ENCODE measurements at places on chromosomes 16 and 17. TPM values are rescaled to one million over a fixed set of nuclear protein-coding genes. Genes with fewer than 3 reads are reported as not detected.
A peak's percentile ranks its signal among the peaks of the same experiment; 100 is the strongest.

DNA sequence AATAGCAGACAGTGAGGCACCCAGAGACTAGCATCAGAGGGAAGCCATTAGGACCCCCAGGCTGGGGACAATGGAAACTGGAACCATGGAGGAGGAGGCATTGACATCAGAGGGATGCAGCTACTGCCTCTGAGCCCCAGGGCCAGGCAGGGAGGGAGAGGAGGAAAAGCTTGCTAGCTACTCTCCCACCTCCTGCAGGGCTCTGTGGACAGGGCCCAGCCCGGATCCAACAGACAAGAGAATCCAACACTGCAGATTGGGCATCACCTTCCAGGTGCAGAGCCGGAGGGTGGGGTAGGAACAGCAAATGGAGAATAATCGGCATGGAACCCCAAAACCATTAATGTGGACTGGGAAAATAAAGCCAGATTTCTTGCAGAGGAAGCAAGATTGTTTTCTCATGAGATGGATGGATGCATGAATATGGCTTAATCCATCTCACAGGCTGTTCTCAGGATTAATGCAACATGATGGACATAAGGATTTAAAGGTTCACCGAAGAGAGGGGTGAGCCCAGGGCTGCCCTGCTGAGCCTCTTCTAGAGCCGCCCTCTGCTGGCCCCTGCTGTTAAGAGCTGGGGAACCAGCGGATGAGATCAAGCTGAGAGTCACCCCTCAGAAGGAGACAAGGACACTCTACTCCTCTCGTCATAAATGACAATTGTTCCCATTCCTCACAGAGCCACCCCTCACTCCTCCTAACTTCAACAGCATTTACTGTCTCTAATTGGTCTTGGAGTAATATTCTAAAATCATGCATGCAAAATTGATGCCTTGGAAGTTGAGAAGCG lies 48.8 kb downstream of the DNAH3 start:
- peak; percentile 61 for DNase-seq

- DNase-seq = no peak
Measured at GRCh38 chr16:84061236-84061819, 18.7 kb upstream of the SLC38A8 start.

- DNase-seq = no peak
Measured at GRCh38 chr17:44793885-44794842, 35.4 kb downstream of the ADAM11 start.

GRCh38 chr17:9544221-9544620 lies 31.4 kb downstream of the STX8 start:
- DNase-seq = no peak

GRCh38 chr17:47106130-47106529 lies 83.0 kb downstream of the CDC27 start:
- no peak for DNase-seq

Gene SCNN1B
- total RNA-seq = not detected

Gene PRSS36
- total RNA-seq = 2.2 TPM

Gene PNMT
- total RNA-seq = 7.1 TPM

Gene GPR142
- not detected for total RNA-seq

Gene HS3ST3A1
- total RNA-seq = 1.3 TPM
